Occipital lobe (tissue), 3 donors: ENCODE measurements at places on chromosomes 4 and X.

DNA sequence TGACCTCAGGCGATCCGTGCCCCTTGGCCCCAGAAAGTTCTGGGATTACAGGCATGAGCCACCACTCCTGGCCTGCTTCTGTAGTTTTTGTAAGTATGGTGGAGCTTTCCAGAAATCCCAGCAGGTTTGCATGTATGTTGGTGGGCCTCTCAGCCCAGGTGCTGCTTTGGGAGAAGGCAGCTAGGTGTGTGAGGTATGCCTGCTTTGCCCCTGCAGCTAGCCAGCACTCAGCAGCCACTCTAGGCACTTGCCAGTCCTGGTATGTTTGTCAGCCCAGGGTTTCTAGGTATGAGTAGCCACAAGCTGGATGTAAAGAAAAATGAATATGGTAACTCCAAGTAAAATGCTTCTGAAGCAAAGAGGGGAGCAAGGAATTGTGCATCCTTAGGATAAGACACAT lies 8.9 kb downstream of the SNX25 start:
- DNase-seq, result no peak

DNA sequence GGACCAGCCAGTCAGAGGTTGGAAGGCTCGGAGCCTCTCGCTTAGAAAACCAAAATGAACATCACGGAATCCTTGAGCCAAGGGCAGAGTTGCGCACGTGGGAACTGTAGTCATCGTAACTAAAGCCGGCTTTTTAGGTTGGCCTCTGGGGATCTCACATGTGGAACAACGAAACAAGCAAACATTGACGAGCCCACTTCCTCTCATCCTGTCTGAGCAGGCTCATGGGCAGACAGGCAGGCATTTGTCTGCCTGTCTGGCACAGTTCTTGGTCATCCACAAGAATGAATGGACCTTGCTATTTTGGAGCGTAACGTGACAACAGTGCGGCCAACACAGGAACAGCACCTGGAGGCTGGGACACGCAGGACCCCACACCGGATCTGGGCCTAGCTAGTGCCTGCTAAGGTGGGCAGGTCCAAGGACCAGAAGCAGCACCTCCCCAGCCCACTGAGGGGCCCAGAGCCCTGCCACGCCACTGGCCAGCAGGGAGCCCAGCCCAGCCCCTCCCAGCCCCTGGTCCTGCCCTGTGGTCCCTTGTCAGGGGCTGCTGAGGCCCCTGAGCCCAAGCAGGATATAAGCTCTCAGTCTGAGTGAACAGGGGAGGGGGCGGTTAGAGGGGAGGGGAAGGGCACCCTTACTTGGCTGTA lies 9.2 kb upstream of the TREX2 start:
- no peak for DNase-seq

DNA sequence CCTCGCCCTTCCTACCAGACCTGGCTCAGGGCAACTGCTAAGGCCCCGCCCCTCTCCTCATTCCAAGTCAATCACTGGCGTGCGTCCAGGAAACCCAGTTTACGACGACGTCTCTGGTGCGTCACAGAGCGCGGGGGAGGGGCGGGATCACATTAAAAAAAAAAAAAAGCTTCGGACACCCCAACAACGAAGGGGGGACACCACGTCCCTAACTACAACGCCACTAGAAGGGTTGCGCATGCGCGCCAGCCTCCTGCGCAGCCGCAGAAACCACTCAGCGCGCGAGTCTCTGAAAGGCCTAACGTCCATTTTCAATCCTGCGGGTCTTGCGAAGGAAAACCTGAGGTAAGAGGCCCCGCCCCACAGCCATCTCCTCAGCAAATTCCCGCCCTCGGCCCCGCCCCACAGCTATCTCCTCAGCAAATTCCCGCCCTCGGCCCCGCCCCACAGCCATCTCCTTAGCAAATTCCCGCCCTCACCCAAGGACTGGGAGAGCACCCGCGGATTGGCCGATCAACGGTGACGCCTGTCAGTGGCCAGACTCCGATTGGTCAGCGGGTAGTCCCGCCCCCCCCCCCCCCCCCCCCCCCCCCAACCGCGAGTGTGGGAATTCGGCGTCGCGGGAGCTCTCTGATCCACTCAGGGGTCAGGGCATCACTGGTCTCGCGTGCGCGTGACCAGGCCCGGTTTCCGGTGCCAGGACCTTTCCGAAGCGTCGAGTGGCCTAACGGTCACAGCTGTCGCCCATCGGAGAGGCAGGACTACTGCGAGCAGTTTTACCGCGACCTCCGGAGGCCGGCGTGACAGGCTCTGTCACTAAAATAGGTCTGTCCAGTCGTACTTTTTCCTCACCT lies at the start of gene SCML1:
TSS of gene SCML1 (plus strand) at position 638 of the 854 bp plus-strand sequence. CDS start 6,694 bp downstream, outside the sequence.
- peak; percentile 92 for DNase-seq

DNA sequence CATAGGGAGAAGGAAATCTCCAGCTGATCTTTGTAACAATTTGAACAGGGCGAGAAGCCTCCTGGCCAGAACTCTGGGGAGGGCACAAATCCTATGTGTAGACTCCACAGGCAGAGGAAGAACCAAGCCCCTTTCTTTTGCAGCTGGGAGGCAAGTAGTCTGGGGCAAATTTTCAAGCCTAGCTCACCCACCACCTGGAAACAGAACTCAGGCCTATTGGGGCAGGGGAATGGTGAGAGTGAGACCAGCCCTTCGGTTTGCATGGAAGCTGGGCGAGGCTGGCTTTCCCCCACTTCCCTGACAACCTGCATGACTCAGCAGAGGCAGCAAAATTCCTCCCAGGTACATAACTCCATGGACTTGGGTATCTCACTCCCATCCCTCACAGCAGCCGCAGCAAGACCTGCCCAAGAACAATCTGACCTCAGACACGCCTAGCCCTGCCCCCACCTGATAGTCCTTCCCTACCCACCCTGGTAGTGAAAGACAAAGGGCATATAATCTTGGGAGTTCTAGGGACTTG lies 138.2 kb downstream of the EMCN start:
- no peak for DNase-seq
